NCI-H1417 treated with DMSO at 0.1 percent for 48 hours (cell line): ENCODE measurements at places on chromosomes 1 and 21.

DNA sequence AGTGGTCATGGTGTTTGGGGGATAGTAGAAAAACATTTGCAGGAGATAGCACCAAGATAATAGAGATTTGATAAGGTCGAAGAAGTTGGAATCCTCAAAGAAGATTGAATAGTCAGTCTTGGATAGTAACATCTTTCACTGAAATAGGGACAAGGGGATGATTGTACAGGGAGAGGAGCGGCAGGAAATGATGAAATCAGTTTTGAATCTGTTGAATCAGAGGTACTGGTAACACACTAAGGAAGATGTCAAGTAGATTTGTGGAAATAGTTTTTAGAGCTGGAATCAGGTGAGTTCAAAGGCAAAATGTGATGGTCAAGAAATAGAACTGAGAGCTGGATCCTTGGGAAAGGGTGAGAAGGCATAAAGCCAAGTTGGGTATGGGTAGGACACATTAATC, 26.5 kb downstream of the CAP1 start:
- no peak for DNase-seq

DNA sequence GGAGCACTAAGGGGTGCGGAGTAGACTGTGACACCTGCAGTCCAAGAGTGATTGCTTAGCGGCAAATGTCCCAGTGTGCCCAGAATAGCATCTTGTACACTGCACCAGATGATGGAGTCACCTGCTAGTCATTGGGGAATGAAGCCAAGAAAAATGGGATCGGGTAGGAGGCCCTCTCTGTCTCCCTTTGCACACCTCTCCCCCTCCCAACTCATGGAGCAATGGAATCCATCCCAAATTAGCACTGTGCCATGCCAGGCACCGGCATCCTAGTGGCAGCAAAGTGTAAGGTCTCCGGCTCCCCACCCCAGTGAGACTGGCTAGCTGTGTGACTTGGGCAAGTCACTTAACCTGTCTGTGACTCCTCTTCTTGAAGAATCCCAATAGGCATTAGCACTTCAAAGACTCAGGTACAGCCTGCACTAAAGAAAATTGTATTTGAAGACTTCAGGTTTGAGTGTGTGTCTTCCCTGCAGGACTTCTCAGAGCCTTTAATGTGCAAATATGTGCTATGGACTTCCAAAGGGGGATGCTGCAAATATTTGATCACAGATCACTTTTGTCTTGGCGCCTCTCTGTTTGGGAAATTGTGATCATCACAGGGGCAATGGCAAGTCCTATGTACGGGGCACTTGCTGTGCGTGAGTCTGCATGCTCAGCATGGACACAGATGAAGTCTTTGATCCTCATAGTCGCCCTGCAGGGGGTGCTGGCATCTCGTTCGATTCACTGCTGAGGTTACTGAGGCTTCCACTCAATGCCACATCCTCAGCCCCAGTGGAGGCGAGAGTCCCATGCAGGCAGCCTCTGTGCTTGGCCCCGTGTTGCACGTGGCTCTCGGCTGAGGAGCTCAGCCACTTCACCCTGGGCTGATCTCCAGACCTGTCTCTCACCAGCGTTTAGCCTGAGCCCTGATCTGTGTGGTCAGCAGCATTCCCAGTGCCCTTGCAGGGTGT, 272.9 kb upstream of the C1orf174 start:
- no peak for DNase-seq

DNA sequence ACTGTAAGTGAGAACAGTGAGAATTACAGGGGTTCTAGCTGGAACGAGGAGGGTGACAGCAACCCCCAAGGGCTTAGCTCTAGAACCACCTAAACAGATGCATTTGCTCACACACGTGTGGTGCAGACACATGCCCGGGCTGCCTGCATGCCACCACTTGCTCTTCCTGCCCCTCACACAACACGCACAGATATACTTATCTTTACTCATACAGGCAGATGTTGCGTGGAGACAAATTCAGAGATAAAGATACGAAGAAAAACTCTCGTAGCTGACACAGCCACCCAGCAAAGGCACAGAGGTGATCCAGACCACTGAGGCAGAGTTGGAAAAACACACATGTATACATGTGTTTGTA, 13.5 kb downstream of the VANGL1 start:
- DNase-seq, result no peak

GRCh38 chr21:31952828-31953227, 80.0 kb downstream of the HUNK start:
- DNase-seq, result no peak

- no peak for DNase-seq
These were observed 12.4 kb downstream of the SAMSN1 start for GRCh38 chr21:14533499-14534428.

GRCh38 chr1:116545359-116545705, 25.5 kb downstream of the CD58 start:
- DNase-seq, result no peak

DNA sequence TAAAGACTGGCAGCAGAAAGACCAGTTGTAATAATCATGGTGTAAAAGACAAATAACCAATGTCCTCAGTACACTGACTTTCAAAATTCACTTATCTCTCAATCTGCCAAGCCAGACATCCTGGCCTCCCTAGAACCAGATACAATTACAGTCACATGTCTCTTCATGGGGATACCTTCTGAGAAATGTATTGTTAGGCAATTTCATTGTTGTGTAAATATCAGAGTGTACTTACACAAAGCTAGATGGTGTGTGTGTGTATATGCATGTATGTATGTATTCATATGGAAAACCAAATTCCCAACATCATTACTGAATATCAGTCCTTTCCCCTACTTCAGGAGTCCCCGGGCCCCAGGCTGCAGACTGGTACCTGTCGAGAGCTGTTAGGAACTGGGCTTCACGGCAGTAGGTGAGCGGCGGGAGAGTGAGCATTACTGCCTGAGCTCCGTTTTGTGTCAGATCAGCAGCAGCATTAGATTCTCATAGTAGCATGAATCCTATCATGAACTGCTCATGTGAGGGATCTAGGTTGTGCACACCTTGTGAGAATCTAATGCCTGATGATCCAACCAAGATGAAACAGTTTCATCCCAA, 65.3 kb upstream of the ZNF326 start:
- DNase-seq, result no peak

- no peak for DNase-seq
These were observed 39.0 kb downstream of the DAB1 start for GRCh38 chr1:57384901-57385300.

DNA sequence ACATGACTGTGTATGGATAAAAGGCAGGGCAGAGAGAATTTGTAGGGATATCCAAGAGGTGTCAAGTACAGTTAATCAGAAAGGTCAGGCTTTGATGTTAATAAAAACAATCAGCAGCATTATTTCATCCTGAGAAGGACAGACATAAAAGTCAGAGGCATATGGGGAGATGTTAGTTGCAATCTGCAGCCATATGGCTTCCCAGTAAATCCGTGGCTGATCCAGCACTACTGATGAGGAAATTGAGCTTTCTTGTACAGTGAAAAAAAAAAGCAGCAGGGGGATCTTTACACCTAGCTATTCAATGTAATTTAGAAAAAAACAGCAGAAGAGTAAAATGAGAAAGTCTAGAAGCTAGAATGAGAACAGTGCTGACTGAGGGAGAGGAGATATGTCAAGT, 2.2 kb upstream of the SPRR1B start:
- no peak for DNase-seq

DNA sequence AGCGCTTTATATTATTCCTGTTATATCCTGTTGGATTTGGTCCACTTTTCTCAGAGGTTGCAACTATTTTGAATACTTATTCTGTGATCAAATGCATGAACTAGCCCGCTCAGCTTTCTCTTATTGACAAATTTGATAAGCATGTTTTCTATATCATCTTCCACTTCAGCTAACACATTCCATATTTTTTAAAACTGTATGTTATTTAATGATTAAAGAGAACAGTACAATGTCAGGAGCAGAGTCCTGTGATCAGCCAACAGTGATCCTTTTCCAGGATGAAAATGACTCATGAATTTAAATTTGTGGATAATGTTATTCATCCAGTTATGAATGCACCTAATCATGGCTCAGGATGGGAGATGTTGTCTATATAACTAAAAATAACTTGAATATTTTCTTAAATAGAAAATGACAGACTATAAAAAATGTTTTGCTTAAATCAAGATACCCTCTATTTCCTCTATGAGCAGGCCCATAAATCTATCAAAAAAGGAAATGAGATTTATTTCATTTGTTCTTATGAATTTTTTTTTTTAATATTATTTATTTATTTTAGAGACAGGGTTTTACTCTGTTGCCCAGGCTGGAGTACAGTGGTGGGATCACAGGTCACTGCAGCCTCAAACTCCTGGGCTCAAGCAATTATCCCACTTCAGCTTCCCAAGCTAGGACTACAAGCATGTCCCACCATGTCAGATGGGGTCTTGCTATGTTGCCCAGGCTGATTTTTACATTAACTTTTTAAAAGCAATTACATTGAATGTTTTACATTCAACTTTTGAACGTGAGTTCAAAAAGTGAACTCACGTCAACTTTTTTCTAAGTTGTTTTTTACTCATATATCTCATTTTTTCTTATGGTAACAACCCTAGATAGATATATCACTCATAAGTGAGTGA, 12.5 kb downstream of the BPNT1 start:
- no peak for DNase-seq

GRCh38 chr1:28193701-28194161, 17.2 kb upstream of the PTAFR start:
- DNase-seq, result no peak

DNA sequence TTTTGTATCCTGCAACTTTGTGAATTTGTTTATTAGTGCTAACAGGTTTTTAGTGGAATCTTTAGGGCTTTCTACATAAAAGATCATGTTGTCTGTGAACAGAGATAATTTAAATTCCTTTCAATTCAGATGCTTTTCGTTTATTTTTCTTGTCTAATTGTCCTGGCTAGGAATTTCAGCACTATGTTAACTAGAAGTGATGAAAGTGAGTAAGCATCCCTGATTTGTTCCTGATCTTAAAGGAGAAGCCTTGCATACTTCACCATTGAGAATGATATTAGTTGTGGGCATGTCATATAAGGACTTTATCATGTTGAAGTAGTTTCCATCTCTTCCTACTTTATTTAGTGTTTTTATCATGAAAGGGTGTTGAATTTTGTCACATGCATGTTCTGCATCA, 23.6 kb upstream of the TRIM67 start:
- DNase-seq, result no peak

DNA sequence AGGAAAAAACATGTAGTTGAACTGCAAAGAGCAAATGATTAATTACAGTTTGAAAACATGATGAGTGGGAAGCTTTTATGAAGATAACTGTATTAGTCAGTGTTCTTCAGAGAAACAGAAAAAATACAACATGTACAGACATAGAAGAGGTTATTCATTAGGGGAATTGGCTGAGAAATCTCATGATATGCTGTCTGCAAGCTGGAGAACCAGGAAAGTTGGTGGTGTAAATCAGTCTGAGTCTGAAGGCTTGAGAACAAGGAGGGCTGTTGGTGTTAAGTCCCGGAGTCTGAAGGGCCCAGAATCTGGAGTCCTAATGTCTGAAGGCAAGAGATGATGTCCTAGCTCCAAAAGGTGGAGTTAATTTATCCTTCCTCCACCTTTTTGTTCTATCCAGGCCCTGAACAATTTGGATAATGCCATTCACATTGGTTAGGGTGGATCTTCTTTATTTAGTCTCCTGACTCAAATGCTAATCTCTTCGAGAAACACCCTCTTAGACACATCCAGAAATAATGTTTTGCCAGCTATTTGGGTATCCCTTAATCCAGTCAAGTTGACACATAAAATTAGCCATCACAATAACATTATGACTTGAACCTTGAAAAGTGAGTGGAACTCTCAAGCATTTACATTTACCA, 672.9 kb upstream of the PTBP2 start:
- no peak for DNase-seq

GRCh38 chr1:117594261-117594990, 11.4 kb upstream of the TENT5C start:
- no peak for DNase-seq

DNA sequence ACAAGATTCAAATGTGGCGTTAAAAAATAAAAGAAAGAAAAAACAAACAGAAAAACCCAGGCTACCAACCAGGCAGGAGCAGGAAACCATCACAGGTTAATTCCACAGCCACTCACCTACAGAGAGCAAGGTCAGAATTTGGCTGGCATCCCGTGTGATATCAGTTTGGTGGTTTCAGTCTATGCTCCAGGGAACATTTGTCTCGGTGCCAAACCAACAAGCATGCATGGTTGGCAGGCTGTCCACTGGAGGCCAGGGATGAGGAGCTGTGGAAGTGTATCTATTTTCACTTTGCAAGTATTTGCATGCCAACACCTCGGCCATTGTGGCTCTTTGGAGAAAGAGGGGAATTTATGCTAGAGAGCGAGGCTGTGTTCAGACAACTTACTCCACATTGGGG, 53.1 kb upstream of the PROX1 start:
- no peak for DNase-seq

DNA sequence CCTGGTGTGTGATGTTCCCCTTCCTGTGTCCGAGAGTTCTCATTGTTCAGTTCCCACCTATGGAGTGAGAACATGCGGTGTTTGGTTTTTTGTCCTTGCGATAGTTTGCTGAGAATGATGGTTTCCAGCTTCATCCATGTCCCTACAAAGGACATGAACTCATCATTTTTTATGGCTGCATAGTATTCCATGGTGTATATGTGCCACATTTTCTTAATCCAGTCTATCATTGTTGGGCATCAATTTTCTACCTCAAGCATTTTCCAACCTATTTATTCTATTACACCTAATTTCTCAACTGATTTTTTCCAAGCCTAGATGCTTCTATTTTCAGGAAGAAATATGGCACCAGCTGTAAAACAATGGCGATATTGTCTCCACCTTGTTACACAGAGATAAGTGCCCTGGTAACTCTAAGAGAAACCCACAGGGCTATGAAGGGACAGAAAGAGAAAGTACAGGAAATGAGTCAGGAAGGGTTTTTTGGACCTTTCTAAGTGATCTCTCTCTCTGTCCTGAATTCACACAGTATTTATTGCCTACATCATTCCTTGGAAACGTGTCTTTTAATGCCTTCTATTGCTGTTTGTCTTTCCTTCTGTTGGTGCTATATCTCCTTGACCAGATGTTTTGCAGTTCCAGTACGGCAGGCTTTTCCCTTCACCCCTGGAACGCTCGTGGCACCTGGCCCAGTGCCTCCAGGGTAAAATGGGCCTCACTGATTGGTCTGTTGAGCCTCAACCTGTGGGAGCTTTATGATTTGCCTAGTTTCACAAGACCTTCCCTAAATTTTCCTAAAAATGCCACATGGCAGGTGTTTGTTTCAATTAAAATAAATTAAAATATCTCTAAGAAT, 14.6 kb upstream of the JAK1 start:
- no peak for DNase-seq

DNA sequence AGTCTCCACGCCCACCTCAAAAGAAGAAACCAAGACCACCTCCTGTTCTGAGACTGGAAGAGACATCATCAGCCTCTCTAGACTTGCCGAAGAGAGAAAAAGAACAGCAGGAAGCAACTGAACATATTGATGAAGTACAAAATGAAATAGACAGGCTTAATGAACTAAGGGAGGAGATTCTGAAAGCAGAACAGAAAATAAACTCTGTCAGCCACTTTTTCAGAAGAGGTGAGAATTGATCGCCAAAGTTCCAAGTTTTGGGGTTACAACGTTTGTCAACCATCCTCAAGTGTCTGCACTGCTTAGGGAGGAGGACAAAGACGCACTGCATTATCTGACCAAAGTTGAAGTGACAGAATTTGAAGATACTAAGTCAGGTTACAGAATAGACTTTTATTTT, 45.6 kb downstream of the ABL2 start:
- DNase-seq, result no peak
